ENCODE measurements at places on chromosomes 2 and 18. TPM values are rescaled to one million over a fixed set of nuclear protein-coding genes. Genes with fewer than 3 reads are reported as not detected.

DNA sequence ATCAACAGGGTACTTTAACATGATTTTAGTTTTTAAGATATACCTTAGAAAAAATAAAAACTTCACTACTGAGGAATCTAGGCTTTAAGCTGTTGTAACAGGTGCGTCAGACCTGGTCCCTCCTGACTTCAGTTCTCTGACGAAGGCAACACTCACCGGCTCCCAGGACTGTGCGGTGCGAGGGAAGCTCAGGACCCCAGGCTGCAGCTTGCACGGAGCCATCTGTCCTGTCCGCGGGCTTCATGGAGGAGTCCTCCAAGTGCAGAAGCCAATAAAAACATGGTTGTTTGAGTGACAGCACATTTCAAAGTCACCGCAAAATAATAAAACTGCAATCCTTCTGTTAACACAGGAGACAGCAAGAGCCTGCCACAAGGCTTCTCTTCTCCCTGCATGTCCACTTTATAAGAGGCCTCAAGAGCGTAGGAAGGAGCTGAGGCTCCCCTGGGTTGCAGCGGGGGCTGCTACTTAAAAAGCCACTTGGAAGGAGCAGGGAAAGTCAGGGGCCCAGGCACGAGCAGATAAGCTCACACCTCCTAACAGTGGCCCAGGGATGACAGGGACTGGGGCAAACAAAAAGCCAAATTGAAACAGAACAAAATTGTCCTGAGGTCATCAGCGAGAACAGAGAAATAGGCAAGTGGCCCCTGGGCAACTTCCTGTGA is 4.6 kb downstream of the HJURP start:
- DNase-seq: no peak

DNA sequence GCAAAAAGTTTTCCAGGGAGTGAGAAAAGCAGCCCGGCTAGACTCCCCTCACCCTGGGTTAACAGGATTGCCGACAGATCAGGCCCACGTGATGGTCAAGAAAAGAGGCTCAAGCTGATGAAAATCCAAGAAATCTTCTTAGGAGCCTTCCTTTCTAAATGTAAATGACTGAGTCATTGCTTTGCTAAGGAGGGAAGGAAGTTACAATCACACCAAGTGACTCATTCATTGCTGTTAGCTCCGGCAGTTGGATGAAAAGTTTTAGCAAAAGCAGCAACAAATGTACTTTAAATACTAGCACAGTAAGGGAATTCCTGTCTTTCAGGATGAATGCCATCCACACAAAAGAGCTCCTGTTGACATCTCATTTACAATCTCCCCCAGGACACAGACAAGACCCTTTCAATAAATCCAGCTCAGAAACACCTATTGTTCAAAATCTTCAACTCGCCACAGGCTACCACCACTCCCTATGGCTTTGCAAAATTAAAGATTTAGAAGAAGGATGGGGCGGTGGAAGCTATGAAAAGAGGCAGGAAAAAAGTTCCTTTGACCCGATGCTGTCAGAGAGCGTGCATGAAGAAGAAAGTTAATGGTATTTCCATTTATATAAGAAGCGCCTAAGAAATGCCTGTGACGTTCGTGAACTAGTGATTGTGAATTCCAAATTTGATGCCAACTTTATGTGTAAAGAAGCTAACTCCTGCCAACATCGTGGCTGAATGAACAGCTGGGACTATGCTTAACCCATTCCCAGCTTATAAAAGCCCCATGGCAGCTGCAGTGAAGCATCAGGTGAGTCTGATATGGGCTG is 153.7 kb downstream of the TGIF1 start:
- DNase-seq: no peak

- no peak for DNase-seq
These were observed 66.6 kb upstream of the RND3 start for GRCh38 chr2:150554046-150554445.

- DNase-seq: no peak
These were observed 82.2 kb upstream of the HDAC4 start for GRCh38 chr2:239482778-239483712.

The ZC3H6 gene
- polyA plus RNA-seq: 8.2 TPM

The CTNNA2 gene
- 3.4 TPM for polyA plus RNA-seq

The LYPD6B gene
- 0.52 TPM for polyA plus RNA-seq

The ABCG8 gene
- 1.2 TPM for polyA plus RNA-seq

DNA sequence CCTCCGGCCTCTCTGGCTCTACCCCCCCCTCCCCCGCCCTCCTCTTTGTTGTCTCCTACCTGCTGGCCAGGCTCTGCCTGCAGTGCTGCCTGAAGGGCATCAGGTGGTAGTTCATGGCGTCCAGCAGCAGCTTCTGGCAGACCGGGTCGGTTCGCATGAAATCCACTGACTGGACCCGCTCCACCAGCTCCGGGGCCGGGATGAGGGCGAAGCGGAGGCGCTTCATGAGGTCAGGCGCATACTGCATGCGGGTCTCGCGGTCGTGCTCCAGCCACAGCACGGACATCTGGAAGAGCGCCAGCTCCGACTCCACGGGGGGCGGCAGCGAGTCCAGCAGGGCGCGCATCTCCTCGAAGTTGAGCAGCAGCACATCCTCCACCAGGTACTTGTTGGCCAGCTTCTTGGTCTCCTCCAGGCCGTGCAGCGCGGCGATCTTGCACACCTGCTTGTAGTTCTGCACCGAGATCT is 3.2 kb downstream of the KLHL14 start:
- no peak for DNase-seq

The SERPINB11 gene
- not detected for polyA plus RNA-seq

The PLEKHB2 gene
- polyA plus RNA-seq: 76.8 TPM

- DNase-seq: no peak
These were observed 14.8 kb downstream of the TMEM237 start for GRCh38 chr2:201628545-201628944.

- DNase-seq: no peak
These were observed 1387.1 kb upstream of the TMEFF2 start for GRCh38 chr2:193581807-193582206.

- no peak for DNase-seq
These were observed 90.4 kb downstream of the MOGAT1 start for GRCh38 chr2:222761888-222762287.

The MOGAT1 gene
- polyA plus RNA-seq: not detected

DNA sequence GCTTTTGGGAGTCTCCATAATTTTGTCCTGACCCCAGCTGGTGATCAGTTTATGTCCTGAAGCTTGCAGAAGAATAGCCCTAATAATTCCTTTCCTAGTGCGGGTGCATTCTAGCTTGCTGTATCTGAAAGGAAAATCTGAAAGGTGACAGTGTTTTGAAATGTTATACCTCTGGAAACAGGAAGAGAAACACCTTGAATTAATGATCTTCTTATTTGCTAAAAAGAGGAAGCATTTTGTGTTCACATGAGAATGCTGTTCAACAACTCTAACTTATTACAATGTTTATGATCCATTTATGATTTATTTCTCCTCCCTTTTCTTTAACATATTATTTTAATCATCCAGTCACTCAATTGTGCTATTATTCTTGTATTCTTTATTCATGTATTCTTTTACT is 66.9 kb upstream of the CAVIN2 start:
- DNase-seq: no peak

DNA sequence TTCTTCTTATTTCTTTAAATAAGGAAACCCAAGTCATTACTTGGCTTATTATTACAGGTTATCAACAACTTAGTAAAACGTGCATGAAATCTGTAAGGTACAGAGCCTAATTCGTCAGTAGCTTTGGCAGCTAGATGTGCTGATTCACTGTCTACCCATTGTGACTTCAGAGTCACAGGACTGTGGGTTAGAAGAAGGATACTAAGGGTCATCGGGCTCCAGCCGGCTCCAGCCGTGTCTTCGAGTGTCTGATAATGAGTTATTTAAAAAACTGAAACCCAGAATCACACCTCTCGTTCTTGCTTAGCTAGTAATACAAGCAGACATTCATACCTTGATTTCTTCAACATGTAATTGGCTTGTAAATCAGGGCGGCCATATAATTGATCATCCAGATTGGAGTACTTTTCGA is 170.5 kb downstream of the FMNL2 start:
- DNase-seq: no peak

DNA sequence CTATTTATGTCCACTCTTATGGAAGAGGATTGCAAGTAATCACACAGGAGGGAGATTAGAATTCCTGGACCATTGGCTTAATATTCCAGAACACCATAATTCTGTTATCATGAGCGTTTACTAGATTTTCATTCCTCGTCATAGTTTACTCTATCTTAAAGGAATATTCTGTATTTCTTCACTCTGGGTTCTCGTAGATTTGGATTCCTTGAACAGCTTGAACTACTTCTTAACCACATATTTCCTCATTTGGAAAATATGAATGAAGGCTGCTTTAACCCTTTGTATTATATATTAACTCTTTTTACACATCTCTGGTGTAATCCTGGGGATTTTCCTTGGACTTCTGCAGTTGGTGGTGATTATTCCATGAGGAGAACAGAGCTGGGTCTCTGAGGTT is 46.3 kb upstream of the CCBE1 start:
- no peak for DNase-seq

DNA sequence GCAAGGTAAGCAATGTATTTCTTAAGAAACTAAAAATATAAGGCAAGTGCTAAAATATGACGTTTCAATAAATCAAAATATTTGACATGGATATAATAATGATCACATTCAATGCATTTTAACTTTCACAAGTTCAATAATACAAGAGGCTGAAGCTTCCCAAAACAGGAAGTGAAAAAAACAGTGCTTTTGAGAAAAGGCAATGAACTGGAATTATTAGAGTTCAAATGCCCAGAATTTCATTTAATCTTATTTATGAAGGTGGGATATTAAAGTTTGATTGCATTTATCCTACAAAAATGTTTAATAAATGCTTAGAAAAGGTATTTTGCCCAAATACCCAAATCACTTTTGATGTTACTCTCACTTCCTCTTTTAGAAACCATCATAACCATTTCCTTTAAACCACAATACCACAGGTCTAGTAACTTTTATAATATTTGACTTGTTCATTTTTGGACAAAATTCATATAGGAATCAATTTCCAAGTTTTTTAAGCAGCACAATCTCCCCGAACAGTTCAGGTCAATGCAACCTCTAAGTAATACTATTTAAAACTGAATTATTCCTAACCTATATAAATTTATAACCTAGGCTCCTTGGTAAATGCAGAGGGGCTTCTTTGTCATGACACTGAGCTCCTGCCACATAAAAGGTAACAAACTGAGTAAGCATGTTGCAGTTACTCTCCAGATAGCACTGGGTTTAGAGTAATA is 2.1 kb downstream of the NCKAP1 start:
- no peak for DNase-seq

- no peak for DNase-seq
These were observed 275.7 kb upstream of the MMADHC start for GRCh38 chr2:149863227-149863626.
